ENCODE measurements at places on chromosomes 16 and 17. TPM values are rescaled to one million over a fixed set of nuclear protein-coding genes. Genes with fewer than 3 reads are reported as not detected.

The SPOP gene
- total RNA-seq: 34.7 TPM

The TBC1D3C gene
- not detected for total RNA-seq

The FOXC2 gene
- under 0.01 TPM for total RNA-seq

The EPOP gene
- 6.0 TPM for total RNA-seq

The ICAM2 gene
- 0.43 TPM for total RNA-seq

The SAT2 gene
- 24.9 TPM for total RNA-seq

The KRTAP3-3 gene
- not detected for total RNA-seq

The C1QTNF1 gene
- not detected for total RNA-seq

The ACSM2B gene
- total RNA-seq: not detected

The LRRC37A gene
- 0.48 TPM for total RNA-seq

The TBC1D3H gene
- total RNA-seq: not detected

The KRTAP4-1 gene
- total RNA-seq: not detected

The SLC52A1 gene
- 1.7 TPM for total RNA-seq

The ITGB3 gene
- total RNA-seq: 97.1 TPM

The BRIP1 gene
- total RNA-seq: 1.5 TPM

The HBA1 gene
- not detected for total RNA-seq

The CHST5 gene
- not detected for total RNA-seq

The CLEC3A gene
- total RNA-seq: not detected

The COPRS gene
- total RNA-seq: 77.1 TPM

The CYGB gene
- 21.0 TPM for total RNA-seq

The ADGRG3 gene
- total RNA-seq: under 0.01 TPM

The KRT38 gene
- total RNA-seq: not detected

The LRRC37A2 gene
- 1.9 TPM for total RNA-seq

The KCNH4 gene
- total RNA-seq: not detected

The CYLD gene
- total RNA-seq: 55.9 TPM

The SGCA gene
- total RNA-seq: not detected

The PITPNM3 gene
- total RNA-seq: 47.5 TPM

The HOXB1 gene
- total RNA-seq: not detected

The TMEM132E gene
- not detected for total RNA-seq

The MYCBPAP gene
- total RNA-seq: 0.96 TPM

The TP53TG3C gene
- total RNA-seq: not detected

The KRTAP2-2 gene
- total RNA-seq: not detected

The MAP2K4 gene
- 46.0 TPM for total RNA-seq

The CD300LB gene
- total RNA-seq: not detected

The NPIPB6 gene
- not detected for total RNA-seq
